ENCODE measurements at places on chromosomes 4 and X.
A peak's percentile ranks its signal among the peaks of the same experiment; 100 is the strongest.

DNA sequence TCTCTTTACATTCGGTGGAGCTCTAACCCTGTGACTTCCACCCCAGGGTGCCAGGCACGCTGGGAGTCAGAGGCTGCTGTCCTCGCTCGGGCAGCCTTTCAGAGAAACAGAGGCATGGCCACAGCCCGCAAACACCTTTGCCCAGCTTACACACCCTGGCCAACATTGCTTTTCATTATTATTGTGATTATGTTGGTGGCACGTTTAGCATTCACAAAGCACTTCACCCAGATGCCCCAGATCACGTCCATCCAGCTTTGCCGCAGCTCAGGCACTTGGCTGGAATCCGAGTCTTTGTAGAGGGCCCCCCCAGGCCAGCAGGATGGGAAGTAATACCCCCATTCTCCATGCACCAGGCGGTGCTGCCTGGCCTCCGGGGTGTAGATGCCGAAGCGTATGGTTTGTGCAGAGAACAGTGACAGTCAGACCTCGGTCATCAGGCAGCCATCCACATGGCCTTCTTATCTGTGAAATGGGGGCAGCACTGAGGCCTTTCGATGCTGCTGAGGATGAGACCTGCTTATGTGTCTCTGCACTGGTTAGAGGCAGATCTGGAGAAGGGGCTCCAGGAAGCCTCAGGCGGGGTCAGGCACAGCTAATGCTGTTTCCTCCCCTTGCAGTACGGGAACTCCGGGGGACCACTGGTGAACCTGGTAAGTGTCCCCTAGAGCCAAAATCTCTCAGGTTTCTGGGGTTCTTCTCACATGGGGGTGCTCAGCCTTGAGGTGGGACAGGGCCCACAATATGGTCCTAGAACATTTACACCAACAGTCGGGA, 22.3 kb downstream of the HTRA3 start:
- DNase-seq, result no peak

DNA sequence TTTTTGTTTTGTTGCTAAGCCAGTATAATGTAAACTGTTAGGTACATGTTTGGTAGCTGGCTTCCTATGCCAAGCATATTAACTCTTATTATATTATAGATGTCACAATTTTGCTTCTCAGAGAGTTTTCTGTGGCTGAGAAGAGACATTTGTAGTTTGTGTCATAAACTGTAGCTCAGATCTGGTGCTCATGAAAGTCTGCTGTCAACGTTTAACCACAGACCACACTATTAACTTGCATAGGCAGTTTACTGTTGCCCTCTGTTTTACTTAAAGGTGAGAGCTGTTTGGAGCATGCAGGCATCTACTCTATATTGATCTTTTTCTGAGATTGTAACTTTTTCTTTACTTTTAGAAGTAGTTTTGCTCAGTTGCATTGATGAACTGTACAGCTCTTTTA, 166.8 kb downstream of the TLL1 start:
- no peak for DNase-seq

DNA sequence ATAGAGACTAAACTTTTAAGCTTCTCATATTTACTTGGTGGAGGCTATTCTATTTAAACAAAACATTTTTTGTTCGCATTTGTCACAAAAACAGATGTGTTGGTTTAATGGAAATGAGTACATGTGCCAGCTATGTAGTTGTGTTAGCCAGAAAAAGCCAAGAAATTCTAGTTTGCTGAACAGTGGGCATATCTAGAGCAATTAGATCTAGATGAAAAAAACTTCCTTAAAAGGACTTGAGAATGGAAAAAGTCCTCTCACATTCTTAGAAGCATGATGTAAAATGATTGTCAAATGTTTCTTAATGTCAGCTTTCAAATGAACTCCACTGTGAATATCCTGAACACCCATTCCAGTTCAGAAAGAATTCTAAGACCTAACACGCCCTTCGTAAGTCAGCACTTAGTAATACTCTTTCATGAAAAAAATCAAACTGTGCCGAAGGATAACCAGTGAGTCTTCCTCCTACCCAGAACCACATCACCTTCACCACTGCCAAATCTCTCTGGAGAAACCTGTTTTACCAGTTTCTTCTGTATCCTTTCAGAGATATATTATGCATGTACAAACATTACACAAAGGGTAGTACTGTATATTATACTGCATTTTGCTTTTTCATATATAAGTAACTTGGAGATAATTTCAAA, 28.2 kb downstream of the PHKA1 start:
- DNase-seq, result no peak

- no peak for DNase-seq
These were observed 602.8 kb upstream of the EPHA5 start for GRCh38 chr4:66273110-66273509.

- DNase-seq, result no peak
These were observed 832.7 kb upstream of the INTU start for GRCh38 chr4:126799971-126800574.

- no peak for DNase-seq
These were observed 130.0 kb downstream of the SOWAHB start for GRCh38 chr4:76767983-76768382.

DNA sequence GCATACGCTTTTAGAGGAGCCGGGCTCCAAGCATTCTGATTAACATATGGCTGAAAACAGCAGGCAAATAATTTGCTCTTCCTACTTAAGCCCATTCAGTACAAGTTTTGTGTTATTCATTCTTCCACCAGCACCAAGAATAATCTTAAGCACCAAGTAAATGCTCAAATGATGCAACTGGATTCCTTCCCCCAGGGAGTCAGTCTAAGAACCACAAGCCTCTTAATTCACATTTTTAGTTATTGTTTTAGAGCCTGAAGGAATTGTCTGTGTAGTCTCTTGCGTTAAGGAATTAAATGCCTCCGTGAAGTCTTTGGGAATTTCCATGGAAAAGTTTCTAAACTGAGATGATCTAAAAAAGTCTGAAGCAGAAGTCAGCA, 61.5 kb upstream of the MAGEB2 start:
- DNase-seq, result no peak

DNA sequence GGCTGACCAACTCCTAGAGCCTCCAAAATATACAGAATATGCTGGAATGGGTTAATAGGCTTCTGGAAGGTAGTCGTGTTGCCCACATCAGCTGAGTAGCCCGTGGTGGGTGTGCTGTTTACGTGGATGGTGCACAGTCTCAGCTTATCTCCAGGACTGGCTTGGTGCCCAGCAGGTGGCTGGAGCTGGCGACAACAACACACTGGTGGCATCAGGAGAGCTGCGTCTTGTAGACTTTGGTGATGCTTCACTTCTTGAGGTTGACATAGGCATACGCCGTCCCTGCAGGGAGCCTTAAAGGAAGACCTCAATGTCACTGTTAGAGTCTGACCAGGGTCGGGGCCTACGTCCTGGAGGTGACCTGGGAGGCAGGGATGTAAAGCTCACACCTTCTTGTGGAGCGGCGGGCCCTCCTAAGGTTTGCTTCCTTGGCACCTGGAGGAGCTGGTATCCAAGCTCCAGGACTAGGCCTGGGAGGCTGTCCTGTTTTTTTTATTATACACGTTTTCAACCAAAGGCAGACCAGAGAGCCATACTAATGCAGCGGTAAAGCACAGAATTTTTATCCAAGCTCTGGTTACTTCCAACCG, 26.5 kb upstream of the RBMX start:
- DNase-seq, result no peak

GRCh38 chr4:55218041-55218440, 92.6 kb upstream of the KDR start:
- DNase-seq, result no peak

GRCh38 chr4:6200011-6200921, at the start of gene JAKMIP1:
TSS of gene JAKMIP1 (minus strand) at chr4:6200549. CDS start at chr4:6112850, 87,699 bp downstream.
- DNase-seq, result peak; percentile 68

Data from stimulated activated CD4-positive, alpha-beta T cell treated with anti-CD3 and anti-CD28 coated beads, Interleukin-1b, Interleukin-23, amount 100 ng/mL, for 24 hours (primary cell).